NCI-H1417 treated with DMSO at 0.1 percent for 48 hours (cell line): ENCODE measurements at places on chromosomes 11 and 22.

DNA sequence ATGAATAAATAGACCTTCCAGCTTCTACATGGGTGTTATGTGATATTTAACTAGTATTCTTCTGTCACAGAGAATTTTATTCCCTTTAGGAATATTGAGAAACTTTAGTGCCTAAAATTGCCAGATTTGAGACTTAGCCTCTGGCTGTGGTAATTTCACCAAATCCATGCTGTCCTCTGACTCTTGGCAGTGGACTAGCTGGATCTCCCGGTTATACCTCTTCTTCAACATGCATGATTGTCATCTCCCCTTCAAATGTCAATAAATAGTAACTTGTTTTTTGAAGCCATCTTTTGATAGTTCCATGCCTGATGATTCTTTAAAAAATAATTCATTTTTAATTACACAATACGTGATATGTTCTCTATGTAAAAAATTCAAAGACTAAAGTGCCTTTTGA lies 8.4 kb downstream of the AQP11 start:
- DNase-seq, result no peak

DNA sequence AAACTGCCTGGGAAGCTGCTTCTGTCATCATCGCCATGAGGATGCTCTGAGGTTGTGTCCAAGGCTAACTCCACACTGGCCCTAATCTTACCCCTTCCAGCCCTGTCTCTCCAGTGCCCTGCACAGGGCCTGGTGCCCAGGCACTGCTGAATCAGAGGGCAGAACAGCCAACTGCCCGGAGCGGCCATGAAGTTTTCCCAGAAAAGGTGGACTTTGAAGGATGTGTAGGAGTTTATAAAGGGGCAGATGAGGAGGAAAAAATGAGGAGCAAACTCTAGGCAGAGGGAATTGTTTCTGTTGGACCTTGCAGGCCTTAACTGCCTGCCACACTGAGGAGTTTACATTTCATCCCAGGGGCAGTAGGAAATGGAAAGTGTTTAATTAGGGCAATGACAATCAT lies 39.4 kb upstream of the TCF20 start:
- DNase-seq, result no peak

DNA sequence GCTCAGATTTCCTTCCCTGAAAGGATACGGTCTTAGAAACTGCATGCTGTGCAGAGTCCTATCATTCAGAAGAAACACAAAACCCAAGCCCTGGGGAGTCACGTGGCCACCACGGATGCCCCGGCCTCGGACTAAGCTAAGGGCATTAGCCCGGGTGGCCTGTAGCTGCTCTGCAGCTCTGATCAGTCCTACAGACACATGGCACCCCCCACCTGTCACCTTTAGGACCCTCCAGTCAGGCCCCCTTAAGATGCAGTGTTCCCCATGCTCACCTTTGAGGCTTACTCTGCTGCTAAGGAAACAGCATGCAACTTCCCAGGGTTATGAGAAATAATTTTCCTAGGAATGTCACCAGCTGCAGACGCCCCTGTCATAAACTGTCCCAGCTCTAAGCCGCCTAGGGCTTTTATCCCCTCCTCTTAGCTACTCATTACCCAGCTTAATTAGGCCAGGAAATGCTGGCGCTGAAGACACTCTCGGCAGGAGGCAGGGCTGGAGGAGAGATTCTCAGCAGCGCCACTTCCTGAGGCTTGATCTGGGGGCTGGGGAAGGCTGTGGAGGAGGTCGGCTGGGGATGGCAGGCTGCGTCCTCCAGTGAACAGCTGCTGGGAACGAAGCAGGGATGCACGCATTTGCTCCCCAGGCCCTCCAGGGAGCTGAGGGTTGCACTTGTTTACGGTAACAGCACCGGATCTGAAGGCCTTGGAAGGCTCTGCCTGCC lies 47.2 kb upstream of the ADA2 start:
- peak; percentile 65 for DNase-seq

DNA sequence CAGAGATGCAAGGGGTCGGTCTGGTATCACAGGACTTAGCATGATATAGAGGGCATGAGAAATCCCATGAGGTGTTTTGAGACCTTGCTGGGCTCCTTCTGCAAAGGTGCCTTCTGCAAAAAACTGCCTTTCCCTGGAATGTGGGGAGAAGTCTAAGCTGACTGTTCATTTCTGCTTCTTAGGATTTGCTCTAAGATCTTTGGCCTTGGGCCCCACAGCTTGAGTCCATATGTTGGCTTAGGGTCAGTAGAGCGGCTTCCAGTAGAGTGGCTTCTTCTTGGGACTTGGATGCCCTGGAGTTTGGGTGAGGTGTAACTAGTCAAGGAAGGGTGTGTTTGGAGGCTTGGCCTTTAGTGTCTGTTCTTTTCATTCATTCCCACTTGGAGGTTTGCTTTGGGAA lies 37.0 kb downstream of the AMPD3 start:
- no peak for DNase-seq

DNA sequence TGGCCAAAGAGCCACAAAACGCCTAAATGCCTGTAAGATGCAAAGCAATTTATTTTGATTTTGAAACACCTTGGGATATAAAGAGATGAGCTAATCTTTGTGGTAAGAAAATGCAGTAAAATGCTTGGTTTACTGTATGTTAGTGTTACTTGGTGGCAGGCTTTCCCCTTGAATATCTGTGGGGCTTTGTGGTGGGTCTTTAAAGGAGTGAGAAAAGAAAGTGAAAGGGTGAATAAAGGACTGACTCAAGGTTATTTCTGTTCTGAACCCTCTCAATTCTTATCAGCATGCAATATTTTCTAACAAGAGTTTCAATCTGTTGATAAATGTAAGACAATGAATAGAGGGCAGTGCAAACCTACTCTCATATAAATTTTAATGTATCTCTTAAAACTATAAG lies 1555.9 kb upstream of the RAG2 start:
- no peak for DNase-seq
